ENCODE measurements at places on chromosomes 6 and 20.

DNA sequence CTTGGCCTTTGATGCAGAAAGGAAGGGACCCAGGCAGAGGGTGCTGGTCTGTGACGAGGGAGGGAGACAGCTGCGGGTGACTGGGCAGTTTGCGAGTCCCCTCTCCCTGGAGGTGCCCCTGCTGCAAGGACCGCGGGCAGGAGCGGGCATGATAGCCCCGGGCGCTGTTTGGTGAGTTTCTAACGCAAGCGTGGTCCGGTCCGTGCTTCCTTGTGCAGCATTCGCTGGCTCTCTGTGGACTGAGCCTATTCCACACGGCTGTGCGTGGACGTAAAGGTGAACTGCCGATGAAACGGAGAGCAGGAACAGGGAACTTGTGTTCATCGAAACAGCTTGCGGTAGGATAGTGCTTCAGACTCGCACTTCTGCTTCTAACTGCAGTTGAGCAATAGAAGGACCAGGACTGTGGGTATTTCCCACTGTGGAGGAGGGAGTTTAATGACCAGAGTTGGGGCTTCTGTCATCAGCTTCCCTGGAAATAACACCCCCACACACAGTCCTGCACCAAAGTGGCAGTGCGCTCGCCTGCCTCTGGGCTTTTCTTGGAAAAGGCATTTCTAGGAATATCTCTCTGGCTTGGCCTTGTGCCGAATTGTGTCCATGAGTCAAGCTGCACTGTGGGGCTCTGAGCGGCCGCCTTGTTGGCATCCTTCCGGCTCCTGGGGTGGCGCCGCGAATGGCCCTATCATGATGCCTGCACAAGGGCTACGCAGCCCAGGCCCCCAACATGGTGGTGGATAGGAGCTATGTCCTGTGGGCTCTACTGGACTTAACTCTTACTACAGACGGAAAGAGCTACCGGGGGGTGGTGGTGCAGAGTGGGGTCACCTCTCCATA lies 48.9 kb downstream of the DUSP22 start:
- DNase-seq, result no peak

GRCh38 chr6:107811591-107812218 lies 12.4 kb downstream of the SCML4 start:
- no peak for DNase-seq

GRCh38 chr6:14278006-14278405 lies 160.4 kb downstream of the CD83 start:
- DNase-seq, result no peak

DNA sequence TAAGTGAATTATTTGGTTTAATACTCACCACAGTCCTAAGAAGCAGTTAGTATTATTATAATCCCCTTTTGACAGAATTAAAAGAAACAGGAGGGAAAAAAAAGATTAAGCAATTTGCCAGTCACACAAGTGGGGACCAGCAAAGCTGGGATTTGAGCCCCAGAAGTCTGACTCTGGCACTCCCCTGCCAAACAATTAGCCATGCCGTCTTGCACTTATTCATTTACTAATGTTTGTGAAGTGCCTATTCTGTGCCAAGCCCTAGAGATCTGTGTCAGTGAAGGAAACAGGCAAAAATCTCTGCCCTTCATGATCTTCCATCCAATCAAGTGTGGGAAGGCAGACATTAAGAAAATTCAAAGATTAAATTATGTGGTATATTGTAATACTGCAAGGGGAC lies 126.0 kb upstream of the TOP1 start:
- no peak for DNase-seq

DNA sequence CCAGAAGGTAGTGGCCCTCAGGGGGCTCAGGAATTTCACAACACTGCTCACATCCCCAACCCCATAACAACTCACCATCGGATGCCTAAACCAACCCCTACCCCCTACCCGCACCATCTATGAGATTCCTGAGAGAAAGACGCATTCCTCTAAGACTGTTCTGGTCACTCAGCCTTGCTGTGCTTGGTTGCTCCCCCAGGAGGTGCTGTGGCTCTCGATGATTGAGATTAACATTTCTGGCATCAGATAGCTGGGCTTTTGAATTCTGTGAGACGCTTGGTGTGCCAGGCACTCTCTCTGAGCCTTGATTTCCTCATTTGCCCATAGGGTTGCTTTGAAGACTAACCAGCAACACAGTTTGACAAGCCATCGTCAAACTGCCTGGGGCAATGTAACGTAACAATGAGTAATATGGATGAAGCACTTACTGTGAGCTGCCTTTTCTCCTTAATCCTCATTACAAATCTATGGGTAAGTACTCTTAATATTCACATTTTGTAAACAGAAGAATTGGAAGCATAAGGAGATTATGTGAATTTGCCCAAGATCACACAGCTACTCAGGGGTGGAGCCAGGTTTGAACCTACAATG lies 978 bp downstream of the WFDC6 start:
- no peak for DNase-seq

DNA sequence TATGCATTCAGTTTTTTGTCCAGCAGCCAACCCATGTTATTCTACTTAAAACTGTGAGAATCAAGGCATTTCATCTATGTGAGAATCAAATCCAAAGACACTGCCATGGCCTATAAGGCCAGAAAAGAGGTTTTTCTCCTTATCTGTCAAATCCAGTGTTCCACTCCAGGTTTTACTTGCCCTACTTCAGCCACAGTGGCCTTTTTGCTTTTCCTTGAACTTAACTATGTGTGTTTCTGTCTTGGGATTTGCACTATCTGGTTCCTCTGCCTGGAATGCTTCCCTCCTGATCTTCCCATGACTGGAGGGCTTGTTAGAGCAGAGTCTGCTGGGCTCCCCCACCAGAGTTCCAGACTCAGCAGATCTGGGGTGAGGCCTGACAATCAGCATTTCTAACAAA lies 113.1 kb upstream of the DOK5 start:
- no peak for DNase-seq

DNA sequence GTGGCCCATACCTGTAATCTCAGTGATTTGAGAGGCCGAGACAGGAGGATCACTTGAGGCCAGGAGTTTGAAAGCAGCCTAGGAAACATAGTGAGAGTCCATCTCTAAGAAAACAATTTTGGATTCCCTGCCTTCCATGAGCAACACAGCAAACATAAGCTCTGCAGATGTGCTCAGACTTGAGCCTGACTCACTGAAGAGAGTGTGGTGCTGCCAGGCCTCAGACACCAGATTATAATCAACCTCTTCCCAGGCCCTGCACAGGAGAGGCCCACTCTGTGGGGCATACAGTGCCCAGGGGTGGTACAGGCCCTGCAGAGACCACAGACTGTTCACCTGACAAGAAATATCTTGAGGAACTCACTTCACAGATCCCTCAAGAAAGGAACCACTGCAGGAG lies 19.9 kb downstream of the HLA-DPB1 start:
- DNase-seq, result no peak

- no peak for DNase-seq
Observed at GRCh38 chr20:41631826-41632225, 13.6 kb upstream of the CHD6 start.

DNA sequence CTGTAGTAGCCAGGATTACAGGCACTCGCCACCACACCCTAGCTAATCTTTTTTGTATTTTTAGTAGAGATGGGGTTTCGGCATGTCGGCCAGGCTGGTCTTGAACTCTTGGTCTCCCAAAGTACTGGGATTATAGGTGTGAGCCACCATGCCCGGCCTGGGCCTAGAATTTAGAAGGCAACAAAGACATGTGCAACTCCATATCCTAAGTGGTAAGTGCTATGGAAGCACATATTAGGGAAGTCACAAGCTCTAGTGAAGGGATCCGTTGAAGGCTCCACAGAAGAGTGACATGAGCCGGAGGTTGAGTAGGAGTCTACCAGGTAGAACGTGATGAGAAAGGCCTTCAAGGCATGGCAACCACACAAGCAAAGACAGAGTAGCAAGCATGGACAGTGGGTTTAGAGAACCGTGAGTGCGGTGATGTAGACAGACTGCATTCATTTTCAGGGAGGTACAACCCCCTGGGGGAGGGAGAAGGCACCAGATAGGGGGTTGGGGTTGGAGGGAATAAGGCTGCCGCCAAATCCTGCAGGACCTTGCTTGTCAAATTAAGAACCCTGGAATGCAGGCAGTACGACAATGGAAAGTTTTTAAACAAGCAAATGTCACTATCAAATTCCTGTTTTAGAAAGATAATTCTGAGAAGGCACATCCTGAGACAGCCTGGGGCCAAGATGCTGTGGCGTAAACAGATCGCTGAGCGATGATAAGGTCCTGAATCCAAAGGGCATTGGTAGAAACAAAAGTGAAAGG lies 50.2 kb downstream of the ARHGAP18 start:
- DNase-seq, result no peak

DNA sequence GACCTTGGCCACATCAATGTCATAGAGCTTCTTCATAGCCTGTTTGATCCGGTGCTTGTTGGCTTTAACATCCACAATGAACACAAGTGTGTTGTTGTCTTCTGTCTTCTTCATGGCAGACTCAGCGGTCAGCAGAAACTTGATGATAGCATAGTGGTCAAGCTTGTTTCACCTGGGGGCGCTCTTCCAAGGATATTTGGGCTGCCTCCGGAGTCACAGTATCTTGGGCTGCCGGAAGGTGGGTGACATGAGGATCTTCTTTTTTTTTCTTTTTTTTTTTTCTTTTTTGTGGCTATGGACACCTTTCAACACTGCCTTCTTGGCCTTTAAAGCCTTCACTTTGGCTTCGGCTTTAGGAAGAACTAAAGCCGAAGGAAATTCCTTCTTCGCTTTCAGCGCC lies 244.6 kb downstream of the GJA1 start:
- DNase-seq, result no peak

DNA sequence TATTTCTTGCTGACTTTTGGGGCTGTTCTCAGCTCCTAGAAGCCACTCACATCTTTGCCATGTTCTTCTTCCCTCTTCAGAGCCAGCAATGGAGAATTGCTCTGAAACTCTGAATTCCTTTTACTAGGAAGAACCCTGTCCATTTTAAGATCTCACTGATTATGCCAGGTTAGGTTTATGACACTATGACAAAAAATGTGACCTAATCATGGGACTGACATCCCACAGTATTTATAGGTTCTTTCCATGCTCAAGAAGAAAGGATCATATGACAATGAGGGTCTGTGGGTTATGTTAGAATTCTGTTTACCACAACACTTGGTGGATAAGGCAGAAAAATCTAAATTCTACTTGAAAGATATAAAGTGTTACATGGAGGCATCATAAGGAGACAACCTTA lies 263.3 kb upstream of the CITED2 start:
- no peak for DNase-seq

DNA sequence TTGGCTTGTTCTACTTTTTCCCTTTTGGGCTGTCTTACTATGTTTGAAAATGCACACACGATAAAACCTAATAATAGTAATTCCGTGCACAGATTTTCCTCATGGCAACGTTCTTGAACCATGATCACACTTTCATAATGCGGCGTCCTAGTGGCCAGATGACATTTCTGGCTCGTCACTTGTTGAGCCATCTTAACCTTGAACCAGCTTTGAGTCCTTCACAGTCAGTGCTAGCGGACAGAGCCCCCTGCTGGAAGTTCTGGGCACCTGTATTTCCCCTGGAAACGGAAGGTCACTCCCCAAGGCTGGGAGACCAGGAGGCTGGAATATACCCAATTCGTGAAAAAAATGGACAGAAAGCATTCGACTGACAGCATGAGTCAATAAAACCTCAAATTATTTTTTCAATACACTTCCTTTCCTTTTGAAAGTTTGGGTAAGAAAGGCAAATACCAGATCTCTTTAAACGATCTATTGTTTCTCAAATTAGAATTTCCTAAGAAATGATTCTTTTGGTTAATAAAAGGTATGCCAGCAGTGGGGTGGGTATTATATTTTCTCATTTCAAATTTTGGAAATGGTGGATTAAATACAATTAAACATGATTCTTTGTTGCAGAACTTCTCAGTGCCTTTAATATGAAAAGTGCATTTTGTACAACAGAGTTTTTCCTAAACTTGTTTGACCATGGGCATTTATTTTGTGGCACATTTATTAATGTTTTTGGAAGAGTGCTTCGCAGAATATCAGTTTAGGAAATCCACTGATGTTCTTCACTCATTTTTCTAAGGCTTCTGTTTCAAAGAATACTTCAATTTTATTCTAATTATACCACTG lies 542.3 kb downstream of the QKI start:
- DNase-seq, result no peak

DNA sequence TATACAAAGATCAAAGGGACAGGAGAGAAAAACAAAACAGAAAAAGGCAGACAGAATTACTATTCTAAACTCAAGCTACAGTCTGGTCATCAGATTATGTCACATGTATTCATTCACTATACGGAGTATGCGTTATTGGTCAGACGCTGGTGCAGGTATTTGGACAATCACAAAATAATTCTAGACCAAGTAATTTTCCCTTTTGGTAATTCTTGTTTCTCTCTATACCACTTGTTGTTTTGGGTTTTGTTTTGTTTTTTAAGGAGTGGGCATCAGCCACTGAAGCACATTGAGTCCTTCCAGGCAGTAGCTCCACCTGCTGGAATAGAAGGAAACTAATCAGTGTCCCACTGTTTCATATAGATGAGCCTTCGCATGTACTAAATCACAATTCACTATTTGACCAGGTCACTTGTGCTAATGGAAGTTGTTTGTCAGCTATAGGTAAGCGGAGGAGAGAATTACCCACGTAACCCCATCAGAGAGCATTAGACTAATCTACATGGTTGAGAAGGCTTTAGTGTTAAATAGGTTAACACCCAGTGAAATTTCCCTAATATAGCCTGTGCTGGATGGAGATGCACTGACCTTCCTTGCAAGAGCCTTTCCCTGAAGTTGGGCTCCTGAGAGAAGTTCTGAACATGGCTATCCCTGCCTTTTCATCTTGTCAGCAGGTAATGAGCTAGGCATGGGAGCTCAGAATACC lies 77.9 kb downstream of the TNFAIP3 start:
- no peak for DNase-seq

GRCh38 chr6:13877051-13877450 lies 47.7 kb upstream of the RNF182 start:
- no peak for DNase-seq

GRCh38 chr6:75656479-75656878 lies 54.8 kb downstream of the SENP6 start:
- no peak for DNase-seq

DNA sequence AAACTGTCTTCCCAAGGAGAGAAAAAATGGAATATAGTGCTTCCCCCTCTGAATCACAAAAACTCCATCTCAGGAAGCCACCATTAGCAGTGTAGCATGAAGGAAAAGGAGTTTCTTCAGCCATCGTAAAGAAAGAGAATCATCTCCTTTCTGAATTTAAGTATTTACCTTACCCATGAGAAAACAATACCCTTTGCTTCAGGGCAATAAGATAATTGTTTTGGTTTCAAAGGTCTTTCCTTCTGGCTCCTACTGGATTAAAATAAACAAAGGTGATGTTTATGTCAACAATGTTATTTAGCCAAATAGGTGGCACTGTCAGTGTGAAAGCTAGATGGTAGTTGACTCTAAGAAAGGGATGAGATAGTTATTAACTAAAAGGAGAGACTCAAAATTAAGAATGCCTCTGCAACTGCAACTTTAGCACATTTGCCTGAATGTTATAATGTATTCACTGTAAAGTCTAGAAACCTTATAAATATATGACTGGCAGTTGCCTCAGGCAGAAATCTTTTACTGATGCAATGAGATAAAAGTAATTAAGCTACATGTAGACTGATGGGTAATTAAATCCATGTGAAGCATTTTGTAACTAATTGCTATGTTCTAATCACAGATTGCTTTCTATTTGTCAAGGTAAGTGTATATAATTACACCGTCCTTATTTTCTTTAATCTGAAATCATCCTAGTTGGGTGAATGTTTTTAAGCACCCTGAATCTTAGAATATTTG lies 399.0 kb downstream of the CDKAL1 start:
- DNase-seq, result no peak

- no peak for DNase-seq
Observed at GRCh38 chr20:49687595-49688567, 25.8 kb downstream of the B4GALT5 start.

- DNase-seq, result no peak
Observed at GRCh38 chr6:154567695-154568220, 57.3 kb upstream of the CNKSR3 start.
